ENCODE measurements at places on chromosomes 2 and 18.

- DNase-seq: no peak
Observed at GRCh38 chr2:53750041-53750768, 17.4 kb upstream of the CHAC2 start.

DNA sequence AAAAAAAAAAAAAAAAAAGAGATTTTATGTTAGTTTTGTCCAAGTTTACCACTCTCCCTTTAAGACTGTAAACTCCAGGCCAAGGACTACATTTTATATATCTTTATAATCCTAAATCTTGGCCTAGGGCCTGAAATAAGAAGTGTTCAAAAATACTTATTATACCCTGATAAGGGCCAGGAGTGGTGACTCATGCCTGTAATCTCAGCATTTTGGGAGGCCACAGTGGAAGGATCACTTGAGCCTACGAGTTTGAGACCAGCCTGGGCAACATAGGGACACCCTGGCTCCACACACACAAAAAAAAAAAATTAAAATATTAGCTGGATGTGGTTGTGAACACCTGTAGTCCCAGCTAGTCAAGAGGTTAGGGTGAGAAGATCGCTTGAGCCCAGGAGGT, 12.7 kb downstream of the TRIP12 start:
- no peak for DNase-seq

- DNase-seq: no peak
Observed at GRCh38 chr2:164696634-164697033, 75.4 kb upstream of the GRB14 start.

- DNase-seq: no peak
Observed at GRCh38 chr2:181656450-181657291, at the start of gene CERKL. TSS of gene CERKL (minus strand) at chr2:181657105. CDS start at chr2:181657006, 99 bp downstream.

DNA sequence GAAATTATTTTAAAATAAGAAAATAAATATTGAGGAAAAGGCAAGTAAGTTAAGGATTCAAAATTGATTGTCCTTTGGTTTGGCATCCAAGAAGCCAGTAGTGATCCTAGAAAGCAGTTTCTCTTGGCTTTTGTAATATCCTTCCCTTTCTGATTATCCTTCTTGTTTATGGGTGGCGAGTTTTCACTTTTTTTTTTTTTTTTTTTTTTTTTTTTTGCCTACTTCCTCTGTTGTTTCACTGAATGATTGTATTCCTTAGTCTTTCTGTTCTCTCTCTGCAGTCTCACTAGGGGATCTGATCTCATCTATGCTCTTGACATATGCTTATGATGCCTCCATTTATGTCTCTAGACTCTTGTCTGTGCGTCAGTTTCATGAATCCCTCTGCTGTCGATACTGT, 4.2 kb downstream of the NAPG start:
- DNase-seq: no peak

DNA sequence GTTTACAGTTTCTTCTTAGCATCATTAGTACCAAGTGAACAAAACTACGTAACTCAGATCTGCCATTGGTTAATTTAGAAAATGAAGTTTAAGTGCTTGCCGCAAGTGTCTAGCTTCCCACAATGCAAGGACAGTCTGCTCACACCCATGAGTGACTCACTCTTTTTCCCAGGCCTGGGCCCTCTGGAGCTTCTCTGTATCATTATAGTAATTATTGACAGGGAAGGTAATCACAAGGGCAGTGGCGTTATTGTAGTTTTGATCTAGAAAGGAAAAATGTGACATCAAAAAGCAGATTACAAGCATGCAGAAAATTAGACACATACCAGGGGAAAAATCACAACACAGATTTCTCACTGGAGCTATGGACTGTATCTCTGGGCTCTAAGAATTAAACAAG, 38.5 kb downstream of the NPC1 start:
- no peak for DNase-seq

DNA sequence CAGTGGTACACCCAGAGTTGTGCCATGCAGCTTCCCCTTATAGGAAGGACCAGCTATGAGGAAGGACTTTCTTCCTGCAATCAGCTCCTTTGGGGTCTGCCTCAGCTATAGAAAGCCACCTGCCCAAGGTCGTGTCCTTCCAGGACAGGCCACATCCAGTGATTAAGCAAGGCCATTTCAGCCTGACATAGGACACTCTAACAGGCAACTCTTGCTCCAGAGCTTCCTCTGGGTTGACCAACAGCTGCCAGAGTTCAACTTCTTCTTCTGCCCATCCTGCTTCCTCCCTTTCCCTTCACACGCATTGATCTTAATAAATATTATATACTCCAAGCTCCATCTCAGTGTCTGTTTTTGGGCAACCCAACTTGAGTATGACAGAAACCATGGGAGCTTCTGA, 12.8 kb downstream of the LRP2 start:
- DNase-seq: no peak

DNA sequence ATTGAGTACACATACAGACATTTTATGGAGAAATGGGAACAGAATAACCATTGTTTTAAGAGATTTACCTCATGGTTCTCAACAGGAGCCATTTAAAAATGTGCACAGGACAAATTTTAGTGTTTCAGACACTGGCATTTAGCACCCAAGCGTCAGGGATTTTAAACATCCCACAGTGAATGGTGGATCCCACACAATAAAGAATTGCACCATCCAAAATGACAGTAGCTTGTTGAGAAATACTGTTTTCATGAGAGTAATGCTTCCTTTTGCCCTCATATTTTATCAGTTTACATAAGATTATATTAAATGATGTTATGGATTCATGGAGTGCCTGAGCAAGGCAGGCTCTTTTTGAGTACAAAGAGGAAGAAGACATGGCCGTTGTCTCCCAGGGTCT, 54.0 kb downstream of the MFSD6 start:
- no peak for DNase-seq

GRCh38 chr2:153403940-153404339, 74.6 kb downstream of the RPRM start:
- no peak for DNase-seq

- DNase-seq: no peak
Observed at GRCh38 chr2:108199726-108200125, 40.0 kb upstream of the SULT1C3 start.

- no peak for DNase-seq
Observed at GRCh38 chr2:121019071-121019470, 265.9 kb downstream of the TFCP2L1 start.

- DNase-seq: no peak
Observed at GRCh38 chr18:54020156-54020745, 204.2 kb downstream of the MBD2 start.

- DNase-seq: no peak
Observed at GRCh38 chr2:148716378-148716920, 71.9 kb downstream of the EPC2 start.

GRCh38 chr2:181787310-181788048, 104.1 kb upstream of the ITPRID2 start:
- DNase-seq: no peak

DNA sequence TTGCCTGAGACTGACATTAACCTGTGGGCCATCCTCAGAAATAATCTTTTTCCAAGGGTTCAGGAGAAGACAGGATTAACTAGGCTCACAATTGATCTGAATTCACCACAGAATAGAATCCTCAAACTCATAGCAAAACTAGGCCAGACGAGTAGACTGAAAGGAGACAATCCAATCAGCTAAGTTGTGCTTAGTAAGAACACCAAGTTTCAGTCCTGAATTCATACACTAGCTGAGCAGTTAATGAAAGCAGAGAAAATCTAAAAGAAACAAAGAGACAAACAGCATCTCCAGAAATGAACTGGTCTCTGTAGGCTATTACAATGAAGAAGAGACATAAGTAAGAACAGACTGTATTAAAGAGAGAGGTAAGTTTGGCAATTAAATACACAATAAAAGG, 89.5 kb downstream of the GORASP2 start:
- DNase-seq: no peak

GRCh38 chr2:122670897-122671296, 915.4 kb downstream of the TSN start:
- DNase-seq: no peak

GRCh38 chr2:217279556-217279955, 419.7 kb upstream of the TNP1 start:
- DNase-seq: no peak

DNA sequence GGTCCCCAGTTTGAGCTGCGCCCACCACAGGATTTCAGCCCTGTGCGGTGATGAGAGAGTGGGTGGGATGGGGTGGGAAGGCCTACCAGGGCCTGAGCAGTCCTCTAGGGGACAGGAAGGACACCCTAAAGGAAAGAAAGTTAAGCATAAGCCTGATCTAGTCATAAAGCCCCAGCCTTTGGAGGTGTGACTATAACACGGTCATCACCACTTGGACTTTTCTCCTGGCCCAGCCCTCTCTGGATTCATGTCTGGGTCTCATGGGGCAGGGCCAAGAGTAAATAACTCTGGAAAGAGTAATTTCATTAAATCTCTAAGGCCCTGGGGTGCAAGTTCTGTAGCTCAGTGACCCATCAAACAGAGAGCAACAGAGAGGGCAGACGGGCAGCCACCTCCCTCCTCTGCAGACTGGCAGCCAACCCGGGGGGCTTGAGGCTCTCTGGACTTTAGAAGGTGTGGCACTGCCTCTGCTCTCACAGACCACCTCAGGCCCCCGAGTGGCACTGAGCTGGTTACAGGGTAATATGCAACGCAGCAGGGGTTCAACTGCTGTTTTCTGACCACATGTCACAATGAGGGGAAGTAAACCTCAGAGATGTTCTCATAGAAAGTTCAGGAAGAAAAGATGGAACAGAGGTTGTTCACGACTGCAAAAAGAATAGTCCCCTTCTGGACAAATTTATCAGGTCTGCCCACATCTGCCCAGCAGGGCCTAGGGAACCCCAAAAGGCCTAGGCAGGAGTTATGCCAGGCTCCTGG, 41.5 kb downstream of the TGFA start:
- DNase-seq: no peak

DNA sequence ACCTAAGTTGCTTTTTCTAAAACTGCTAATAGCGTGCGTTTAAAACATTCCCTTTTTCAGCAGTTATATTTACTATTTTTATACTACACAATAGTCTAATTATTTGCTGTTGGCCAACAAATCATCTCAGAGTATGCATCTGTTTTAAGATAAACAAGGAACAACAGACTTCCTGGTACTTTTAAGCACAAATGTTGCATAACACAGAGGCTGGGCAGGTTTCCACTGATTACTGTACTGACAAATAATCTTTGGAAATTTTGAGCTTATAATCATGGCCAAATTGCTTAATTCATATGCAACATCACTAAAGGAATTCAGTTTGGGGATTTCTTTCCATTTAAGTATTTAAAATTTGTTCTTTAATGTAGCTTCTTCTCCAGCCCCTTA, 737.4 kb upstream of the SALL3 start:
- no peak for DNase-seq

- no peak for DNase-seq
Observed at GRCh38 chr18:61619783-61620182, 273.0 kb downstream of the RNF152 start.

DNA sequence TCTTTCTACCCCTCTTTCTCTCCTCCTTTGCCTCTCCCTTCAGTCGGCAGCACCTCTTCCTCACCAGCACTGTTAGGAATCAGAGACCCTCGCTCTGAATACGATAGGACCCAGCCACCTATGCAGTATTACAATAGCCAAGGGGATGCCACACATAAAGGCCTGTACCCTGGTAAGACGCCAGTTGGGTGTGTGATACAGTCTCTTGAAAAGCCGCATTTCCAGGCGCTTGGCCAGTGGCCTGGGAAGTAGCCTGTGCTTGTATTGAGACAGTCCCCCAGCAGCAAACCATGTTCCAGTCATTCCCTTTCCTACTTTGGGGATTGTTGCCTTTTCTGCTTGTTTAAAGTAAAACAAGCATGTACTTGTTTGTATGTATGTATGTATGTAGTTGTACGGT, 118.4 kb upstream of the DAPL1 start:
- DNase-seq: no peak

DNA sequence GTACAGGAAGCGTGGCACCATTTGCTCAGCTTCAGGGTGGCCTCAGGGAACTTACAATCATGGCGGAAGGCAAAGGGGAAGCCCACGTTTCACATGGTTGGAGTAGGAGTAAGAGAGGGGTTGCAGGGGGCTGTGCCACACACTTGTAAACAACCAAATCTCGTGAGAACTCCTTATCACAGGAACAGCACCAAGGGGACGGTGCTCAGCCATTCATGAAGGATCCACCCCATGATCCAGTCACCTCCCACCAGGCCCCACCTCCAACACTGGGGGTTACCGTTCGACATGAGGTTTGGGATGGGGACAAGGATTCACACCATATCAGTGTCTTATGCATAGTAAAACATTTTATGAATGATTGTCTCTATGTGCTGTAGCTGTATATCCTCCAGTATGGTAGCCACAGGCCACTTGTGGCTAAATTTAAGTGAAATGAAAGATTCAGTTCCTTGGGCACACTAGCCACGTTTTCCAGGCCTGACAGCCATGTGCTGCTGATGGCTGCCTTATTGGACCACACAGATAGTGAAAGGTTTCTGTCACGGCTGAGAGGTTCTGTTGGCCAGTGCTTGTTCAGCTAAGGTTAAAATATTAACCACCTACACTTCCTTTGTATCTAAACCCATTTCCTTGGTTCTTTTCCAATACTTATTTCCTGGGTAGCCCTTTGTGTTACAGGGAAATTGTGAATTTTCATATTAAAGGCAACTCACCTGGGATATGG, 77.3 kb downstream of the AGAP1 start:
- DNase-seq: no peak

- no peak for DNase-seq
Observed at GRCh38 chr2:43472527-43473194, 123.2 kb downstream of the THADA start.

GRCh38 chr2:26195040-26195984, 22.4 kb downstream of the GAREM2 start:
- DNase-seq: no peak

Measured in thoracic aorta (tissue), 2 donors.